ENCODE measurements at places on chromosomes 16 and 17.

DNA sequence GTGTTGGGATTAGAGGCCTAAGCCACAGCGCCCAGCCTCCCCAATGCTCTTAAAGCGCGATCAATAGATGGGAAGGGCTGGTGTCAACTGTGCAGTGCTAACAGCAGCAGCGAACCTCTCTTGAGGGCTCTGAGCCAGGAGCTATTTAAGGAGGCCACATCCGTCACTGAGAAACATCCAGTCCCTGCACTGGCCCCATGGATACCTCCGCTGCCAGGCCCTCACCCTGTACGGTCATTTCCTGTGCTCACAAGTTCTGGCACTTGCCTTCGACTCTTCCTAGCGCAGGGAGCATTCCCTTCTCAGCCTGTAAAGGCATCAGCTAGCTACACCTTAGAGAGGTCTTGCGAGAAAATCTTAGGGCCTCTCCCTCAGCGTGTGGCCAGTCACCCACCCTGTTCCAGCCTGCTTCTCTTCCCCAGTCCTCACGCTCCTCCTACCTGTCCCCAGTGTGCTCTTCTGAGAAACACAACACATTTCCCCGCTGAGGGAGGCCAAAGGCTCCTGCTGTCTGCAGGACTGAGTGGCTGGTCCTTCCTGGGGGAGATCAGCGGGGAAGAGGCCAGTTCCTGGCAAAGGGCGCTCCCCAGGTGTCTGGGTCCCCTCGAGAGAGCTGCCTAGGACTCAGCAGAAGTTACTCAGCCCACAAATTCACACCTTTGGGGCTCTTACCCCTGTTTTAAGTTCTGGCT lies 28.6 kb downstream of the GTF3C1 start:
- DNase-seq, result no peak

- no peak for DNase-seq
Observed at GRCh38 chr17:31647661-31648060, 211.4 kb downstream of the COPRS start.

- no peak for DNase-seq
Observed at GRCh38 chr17:62866471-62866870, 58.4 kb upstream of the MARCHF10 start.

DNA sequence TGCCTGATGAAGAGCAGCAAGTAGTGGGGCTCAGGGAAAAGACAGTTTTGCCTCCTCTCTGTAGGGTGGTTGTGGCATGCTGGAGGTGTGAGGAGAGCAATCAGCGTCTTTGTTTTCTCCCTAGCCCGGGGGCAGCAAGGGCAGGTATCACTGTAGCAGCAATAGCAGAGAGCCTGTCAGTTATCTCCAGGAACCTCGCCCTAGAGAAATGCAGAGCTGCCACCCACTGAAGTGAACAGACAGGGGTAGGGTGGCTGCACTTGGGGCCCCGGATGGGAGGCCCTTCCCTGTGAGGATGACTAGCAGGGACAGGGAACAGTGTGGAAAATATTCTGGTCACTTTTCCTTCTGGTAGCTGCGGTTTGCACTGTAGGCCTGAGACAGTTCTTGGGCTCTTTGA lies 886.5 kb downstream of the CDH8 start:
- DNase-seq, result no peak

DNA sequence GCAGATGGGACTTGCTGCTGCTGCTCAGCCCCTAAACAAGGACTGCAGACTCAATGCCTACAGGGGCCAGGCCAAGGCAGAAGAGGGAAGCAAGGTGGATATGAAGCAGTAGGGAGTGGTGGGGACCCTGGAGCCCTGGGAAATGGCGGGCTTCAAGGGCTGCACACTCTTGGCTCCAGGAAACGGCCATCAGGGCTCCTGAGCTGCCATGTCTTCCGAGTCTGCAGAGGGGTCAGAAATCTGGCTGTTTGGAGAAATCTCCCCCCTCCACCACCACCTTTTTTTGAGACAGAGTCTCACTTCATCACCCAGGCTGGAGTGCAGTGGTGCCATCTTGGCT lies 169.1 kb downstream of the KATNIP start:
- no peak for DNase-seq

DNA sequence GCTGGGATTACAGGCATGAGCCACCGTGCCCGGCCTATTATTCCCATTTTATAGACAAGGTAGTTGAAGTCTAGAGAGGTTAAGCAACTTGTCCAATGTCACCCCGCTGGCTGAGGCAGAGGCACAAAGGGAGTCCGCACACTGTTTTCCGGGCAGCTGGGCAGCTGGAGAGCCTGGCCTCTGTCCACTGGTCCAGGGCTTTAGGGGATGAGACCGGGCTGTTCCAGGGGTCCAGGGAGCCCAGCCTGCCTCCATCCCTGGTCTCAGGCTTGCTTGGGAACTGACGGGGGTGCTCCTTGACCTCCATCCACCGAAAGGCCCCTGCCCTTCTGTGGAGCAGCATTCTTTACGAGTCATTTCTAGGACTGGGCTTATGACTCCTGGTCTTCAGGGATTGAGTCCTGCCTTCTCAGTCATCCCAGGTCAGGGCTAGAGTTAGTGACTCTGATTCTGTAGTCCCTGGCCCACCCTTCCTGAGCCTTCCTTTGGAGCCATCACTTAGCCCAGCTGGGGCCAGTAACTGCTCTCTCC lies 37.5 kb downstream of the SOCS3 start:
- DNase-seq, result no peak

DNA sequence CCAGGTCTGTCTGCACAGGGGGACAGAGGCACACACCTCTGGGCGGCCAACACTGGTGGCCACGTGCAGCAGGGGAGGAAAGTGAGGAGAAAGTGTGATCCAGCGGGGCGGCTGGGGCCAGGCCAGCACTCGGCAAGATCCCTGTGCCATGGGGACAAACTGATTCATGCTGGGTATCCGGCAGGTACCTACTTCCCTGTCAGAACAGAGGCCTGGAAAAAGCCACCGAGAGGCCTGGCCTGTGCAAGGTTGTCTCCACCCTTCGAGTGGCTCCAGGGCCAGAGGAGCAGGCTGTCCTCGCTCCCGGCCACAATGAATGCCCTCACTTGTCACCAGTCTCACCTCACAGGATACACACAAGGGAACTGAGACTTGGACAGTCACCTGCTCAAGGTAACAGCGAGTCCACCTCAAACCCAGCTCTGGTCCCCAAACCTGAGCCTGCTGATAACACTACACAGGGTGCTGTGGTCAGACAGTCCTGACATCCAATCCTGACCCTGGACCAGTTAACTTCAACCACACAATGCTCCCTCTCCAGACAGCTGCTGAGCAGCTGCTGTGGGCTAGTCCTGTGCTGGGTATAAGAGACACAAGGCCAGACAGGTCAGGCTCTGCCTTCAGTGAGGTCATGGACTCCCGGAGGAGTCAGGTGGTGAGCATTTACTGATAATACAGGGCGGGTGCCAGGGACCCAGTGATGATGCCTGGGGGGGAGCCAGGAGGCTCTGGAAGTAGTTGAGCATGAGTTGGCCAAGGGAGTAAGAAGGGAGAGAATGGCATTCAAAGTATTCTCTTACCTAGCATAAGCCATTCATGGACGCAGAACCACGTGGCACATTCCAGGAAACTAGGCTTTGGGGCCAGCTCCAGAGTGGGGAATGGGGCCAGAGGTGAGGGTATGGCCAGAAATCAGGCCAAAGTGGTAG lies 53.0 kb downstream of the VAC14 start:
- peak; percentile 47 for DNase-seq

GRCh38 chr16:48317614-48318315 lies 67.4 kb downstream of the SIAH1 start:
- DNase-seq, result peak; percentile 45

GRCh38 chr17:79844869-79845600 lies 5.8 kb upstream of the CBX4 start:
- DNase-seq, result peak; percentile 31

GRCh38 chr16:75096656-75097055 lies 19.9 kb downstream of the LDHD start:
- DNase-seq, result no peak

DNA sequence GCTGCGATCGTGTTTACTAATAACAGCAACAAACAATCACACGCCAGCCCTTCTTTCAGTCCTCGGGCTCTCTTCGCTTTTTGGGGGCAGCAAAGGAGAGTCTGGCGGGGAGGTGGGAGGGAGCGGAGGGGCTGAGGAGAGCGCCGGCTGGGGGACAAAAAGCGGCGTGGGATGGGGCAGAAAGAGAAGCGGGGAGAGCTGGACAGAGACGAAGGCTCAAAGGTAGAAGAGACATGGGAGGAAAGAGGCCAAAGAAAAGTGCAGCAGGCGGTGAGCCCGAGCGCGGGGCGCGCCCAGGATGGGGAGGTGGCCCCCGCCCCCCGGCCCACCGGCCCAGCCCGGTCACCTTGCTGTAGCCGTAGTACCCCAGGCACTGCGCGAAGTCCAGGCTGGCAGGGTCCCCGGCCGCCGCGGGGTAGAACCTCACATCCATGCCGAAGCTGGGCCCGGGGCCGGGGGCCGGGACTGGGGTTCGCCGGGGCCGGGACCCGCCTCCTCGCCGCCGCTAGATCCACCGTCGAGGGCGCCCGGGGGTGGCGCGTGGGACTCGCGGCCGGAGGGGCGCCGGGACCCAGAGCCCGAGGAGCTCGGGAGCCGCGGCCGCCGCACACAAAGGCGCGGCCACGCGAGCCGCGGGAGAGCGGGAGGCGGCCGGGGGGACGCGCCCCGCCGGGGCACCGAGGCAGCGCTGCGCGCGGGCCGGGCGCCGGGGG lies 496 bp downstream of the TOX3 start:
- no peak for DNase-seq

- no peak for DNase-seq
Observed at GRCh38 chr17:77489893-77490255, 349.1 kb downstream of the SEC14L1 start.

DNA sequence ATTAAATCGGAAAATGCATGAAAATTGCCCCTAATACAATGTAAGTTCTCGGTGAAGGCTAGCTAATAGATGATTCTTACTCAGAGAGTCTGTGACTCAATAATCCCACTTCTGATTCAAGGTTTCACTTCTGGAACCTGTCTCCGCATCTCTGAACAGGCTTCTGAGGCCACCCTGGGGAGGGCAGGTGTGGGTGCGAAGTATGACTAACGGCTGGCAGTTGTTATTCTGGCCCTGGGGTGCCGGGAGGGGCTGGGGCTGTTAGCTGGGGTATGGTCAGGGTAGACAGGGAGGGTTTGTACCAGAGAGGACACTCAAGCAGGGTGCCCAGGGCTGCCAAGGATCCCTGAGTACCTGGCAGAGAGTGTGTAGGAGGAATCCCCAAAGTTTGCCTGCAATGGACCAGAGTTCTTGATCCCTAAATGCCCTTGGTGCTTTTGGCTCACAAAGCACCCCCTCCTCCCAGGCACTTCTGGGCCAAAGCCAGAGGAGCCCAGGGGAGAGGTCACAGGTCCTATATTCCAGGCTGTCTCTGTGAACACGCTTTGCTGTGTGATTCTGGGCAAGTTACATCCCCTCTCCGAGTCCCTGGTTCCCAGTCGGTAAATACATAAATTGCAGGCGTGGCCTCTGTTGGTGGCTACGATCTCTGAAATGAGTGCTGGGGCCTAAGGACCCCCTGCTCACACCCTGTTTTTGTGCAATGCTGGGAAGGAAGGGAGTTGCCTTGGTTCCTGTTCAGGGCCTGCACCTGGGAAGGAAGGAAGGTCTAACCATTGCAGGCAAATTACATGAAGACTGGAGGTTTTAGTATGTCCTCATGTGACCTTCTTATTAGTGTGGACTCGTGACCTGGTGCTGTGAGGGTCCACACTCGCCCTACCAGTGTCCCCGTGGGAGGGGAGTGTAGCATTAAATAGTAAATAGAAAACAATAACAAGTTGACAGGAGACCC lies 49.9 kb upstream of the CPNE2 start:
- no peak for DNase-seq

GRCh38 chr16:47469227-47469626 lies 8.1 kb downstream of the PHKB start:
- DNase-seq, result no peak

DNA sequence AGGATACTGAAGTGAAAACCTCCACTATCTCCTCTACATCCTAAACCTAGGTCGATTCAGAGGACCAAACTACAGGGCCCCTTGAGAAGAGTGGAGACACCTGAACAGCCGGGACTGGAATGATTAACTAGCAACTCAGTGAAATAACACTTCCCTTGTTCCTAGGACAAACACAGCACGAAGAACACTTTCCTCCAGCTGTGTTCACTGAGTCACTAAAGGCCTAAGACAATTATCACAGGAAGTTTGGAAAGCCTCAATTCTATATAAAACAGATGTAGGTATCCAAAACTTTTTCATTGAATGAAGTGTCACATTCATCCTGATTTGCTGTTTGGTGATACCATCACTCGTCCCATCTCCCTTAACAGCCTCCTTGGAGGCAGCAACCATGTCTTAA lies 15.5 kb upstream of the CUEDC1 start:
- DNase-seq, result no peak

DNA sequence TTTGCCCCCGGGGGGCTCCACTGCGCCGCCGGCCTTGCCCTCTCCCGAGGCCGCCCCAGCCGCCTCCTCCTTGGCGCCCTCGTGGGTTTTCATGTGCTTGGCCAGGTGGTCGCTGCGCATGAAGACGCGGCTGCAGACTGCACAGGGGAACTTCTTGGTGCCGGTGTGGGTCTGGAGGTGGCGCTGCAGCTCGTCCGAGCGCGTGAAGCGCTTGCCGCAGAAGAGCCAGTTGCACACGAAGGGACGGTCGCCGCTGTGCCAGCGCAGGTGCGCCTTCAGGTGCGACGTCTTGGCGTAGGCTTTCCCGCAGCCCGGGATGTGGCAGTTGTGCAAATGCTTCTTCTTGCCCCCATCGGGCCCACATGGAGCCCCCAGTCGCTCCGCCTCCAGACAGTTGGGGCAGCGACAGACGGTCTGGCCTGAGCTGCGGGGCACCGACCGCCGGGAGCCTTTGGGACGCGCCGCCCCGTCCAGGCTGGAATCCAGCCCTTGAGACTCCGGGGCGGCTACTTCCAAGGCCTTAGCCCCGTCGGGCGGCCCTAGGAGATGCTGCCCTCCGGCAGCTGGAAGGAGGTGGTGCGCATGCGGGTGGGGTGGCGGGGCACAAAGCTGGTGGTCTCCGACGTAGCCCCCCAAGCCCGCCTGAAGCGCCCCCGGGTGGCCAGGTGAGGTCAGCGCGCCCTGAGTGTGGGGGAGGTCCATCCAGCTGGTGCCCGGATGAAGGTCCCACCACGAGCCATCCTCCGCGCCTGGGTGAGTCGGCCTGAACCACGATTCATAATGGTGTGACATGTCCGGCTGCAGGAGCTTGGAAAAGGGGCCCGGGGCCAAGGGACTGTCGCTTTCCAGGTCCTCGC lies 3.4 kb downstream of the SP6 start:
- DNase-seq, result no peak

- DNase-seq, result peak; percentile 6
Observed at GRCh38 chr16:17273142-17273561, 197.6 kb downstream of the XYLT1 start.

GRCh38 chr16:70563636-70564035 lies 40.0 kb downstream of the SF3B3 start:
- no peak for DNase-seq

DNA sequence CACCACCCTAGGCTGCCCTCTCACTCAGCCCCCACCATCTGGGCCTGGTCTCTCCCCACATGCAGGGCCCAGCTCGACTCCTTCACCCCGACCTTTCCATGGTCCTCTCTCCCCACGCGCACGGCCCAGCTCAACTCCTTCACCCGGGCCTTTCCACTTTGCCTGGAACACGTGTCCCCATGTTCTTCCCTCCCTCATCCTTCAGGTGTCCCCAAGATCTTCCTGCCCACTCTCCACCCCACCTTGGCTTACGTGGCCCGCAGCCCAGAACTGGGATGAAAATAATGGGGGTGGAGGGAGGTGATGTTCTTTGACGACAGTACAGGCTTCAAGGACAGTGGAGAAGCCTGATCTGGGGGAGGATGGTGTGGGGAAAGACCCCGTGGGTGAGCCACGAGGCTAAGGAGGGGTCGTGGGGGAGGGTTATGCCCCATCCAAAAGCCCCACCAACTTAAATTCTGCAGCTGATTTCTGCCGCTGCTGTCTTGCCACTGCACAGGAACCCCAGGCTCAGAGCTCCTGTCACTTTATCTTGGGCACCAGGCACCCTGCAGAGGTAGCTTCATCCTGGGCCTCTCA lies 9.9 kb upstream of the MEAK7 start:
- no peak for DNase-seq
